ENCODE measurements at places on chromosomes 5 and 9. TPM values are rescaled to one million over a fixed set of nuclear protein-coding genes. Genes with fewer than 3 reads are reported as not detected.
A peak's percentile ranks its signal among the peaks of the same experiment; 100 is the strongest.

GRCh38 chr5:8062521-8062920 is 193.6 kb downstream of the MTRR start:
- no peak for DNase-seq

- no peak for DNase-seq
These were observed 76.0 kb downstream of the ACTL7B start for GRCh38 chr9:108779551-108780325.

GRCh38 chr9:97362777-97363545 is 48.9 kb upstream of the TDRD7 start:
- DNase-seq = no peak

TMEFF1 gene
- polyA plus RNA-seq = 4.4 TPM

- no peak for DNase-seq
These were observed 10.7 kb downstream of the GAPT start for GRCh38 chr5:58501778-58502417.

- DNase-seq = peak; percentile 30
These were observed 47.3 kb downstream of the PRLR start for GRCh38 chr5:35182910-35183535.

SLC6A18 gene
- polyA plus RNA-seq = 0.26 TPM

All from renal pelvis (tissue), 12 donors.